ENCODE measurements at places on chromosomes 12 and 14. TPM values are rescaled to one million over a fixed set of nuclear protein-coding genes. Genes with fewer than 3 reads are reported as not detected.
A peak's percentile ranks its signal among the peaks of the same experiment; 100 is the strongest.

GRCh38 chr12:106973545-106973944 lies 13.4 kb downstream of the MTERF2 start:
- no peak overlapping the region for H3K4me3 ChIP-seq
- no peaks in the 10 kb centered on the region for H3K4me1 ChIP-seq
- H3K27ac ChIP-seq = no peak overlapping the region
- no peaks in the 10 kb centered on the region for H3K27me3 ChIP-seq
- H3K36me3 ChIP-seq = no peaks in the 10 kb centered on the region
- DNase-seq = no peak

NXPH4 gene
- total RNA-seq = 10.5 TPM

- DNase-seq = no peak
- no peak overlapping the region for H3K27ac ChIP-seq
- no peaks in the 10 kb centered on the region for H3K36me3 ChIP-seq
- no peaks in the 10 kb centered on the region for H3K27me3 ChIP-seq
Measured at GRCh38 chr14:90661866-90662265, 154.4 kb downstream of the TTC7B start.

GRCh38 chr12:6312529-6313325 lies 2.2 kb downstream of the PLEKHG6 start:
- H3K36me3 ChIP-seq = no peaks in the 10 kb centered on the region
- H3K4me1 ChIP-seq = peaks cover 11% of the 10 kb centered on the region
- no peak overlapping the region for H3K4me3 ChIP-seq
- H3K27ac ChIP-seq = no peak overlapping the region
- peak; percentile 80 for DNase-seq

- H3K4me1 ChIP-seq = peaks cover 16% of the 10 kb centered on the region
- H3K36me3 ChIP-seq = no peaks in the 10 kb centered on the region
- H3K27ac ChIP-seq = no peak overlapping the region
- H3K27me3 ChIP-seq = peaks cover 5% of the 10 kb centered on the region
Measured at GRCh38 chr12:123035841-123036240, 55.4 kb downstream of the ARL6IP4 start.

- no peaks in the 10 kb centered on the region for H3K27me3 ChIP-seq
- no peaks in the 10 kb centered on the region for H3K4me1 ChIP-seq
- H3K4me3 ChIP-seq = no peak overlapping the region
- DNase-seq = no peak
Measured at GRCh38 chr12:28367993-28368392, 177.7 kb downstream of the CCDC91 start.

DNA sequence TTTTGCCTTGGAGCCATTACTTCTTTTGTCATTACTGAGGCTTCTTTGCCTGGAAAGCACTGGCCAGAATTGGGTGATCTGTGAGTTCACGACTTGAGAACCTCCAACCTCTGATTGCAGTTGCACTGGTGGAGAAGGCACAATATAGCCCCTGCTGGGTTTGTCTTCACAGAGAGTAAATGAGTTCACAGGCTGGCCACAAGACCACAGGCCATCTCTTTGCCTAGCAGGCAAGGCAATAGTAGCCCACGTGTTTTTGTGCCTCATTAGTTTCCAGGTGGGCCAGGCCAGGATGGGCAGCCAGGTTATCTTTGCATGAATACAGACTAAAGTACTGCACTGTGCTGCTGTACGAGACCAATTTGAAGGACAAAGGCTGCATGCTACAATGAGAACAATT lies 468.8 kb downstream of the NRXN3 start:
- peaks cover 5% of the 10 kb centered on the region for H3K36me3 ChIP-seq
- H3K27me3 ChIP-seq = no peaks in the 10 kb centered on the region
- H3K4me3 ChIP-seq = no peak overlapping the region
- no peak overlapping the region for H3K27ac ChIP-seq
- no peaks in the 10 kb centered on the region for H3K4me1 ChIP-seq

DNA sequence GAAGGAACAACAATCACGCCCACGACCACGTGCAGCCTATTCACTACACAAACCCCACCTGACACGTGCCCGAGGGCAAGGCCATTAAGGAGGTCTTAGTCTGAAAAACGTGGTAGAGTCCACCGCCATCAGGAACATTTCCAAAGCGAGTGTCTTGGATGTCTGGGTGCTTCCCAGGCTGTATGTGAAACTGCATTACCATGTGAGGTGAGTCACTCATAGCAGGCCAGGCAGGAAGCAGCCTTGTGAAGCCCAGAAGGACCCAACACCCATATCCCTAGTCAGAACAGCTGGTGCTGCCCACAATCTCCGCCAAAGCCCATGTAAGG lies 3.3 kb upstream of the KRT79 start:
- no peaks in the 10 kb centered on the region for H3K36me3 ChIP-seq
- no peak overlapping the region for H3K27ac ChIP-seq
- H3K4me1 ChIP-seq = no peaks in the 10 kb centered on the region

GRCh38 chr12:26198742-26199141 lies 3.4 kb downstream of the SSPN start:
- H3K4me3 ChIP-seq = no peak overlapping the region
- H3K27ac ChIP-seq = no peak overlapping the region
- H3K36me3 ChIP-seq = no peaks in the 10 kb centered on the region
- peaks cover 15% of the 10 kb centered on the region for H3K4me1 ChIP-seq

DNA sequence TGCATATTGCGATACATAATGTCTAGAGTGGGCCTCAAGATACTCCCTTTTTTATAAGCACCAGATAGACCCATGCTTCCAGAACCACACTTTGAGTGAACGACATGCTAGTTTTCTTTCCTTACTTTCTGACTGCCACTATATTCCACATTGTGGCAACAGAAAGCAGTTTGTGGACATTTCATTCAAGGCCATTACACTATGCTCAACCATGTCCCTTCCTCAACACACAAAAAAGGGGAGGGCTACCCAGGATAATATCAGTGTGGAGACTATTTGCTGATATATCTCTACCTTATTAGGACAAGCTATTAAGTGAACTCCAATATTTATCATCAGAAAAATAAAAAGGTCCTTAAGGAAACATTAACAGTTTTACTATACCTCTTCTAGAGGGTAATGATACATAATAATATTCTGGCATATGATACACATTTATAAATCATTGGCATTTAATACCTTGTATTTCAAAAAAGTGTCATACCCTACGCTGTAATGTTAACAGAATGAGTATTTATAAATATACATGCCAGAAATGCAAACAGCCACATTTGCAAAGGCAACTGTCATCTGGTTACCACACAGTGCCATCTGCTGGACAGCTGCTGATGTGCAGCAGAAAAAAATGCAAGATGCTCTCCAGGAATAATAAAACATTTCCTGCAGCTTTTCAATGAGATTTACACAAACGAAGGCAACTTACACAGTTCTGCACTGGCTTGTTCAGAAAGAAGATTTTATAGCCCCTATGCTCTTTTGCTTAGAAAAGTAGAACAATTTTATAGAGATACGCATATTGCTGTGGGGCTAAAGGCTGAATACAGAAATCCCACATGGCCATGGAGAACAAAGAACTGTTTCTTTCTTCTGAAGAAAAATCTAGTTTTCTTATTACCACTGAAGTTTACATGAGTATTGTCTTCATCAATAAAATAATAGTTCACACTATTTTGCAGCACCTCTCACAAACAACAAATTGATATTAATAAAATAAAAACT lies 182.2 kb upstream of the GRIP1 start:
- peaks cover 13% of the 10 kb centered on the region for H3K4me1 ChIP-seq
- peak overlapping the region; percentile 56 for H3K27ac ChIP-seq
- DNase-seq = peak; percentile 81
- no peak overlapping the region for H3K4me3 ChIP-seq
- no peaks in the 10 kb centered on the region for H3K36me3 ChIP-seq

AHNAK2 gene
- 44.8 TPM for total RNA-seq

- DNase-seq = no peak
- peaks cover 8% of the 10 kb centered on the region for H3K27me3 ChIP-seq
- no peaks in the 10 kb centered on the region for H3K36me3 ChIP-seq
- H3K4me1 ChIP-seq = peaks cover 6% of the 10 kb centered on the region
Measured at GRCh38 chr12:122235741-122236140, 9.9 kb upstream of the DIABLO start.

RNASE3 gene
- total RNA-seq = not detected

- H3K4me3 ChIP-seq = no peak overlapping the region
- H3K36me3 ChIP-seq = no peaks in the 10 kb centered on the region
- DNase-seq = no peak
- no peaks in the 10 kb centered on the region for H3K27me3 ChIP-seq
- no peak overlapping the region for H3K27ac ChIP-seq
Measured at GRCh38 chr14:28613532-28613931, 153.1 kb upstream of the FOXG1 start.

ADSS1 gene
- 45.1 TPM for total RNA-seq

- no peaks in the 10 kb centered on the region for H3K4me1 ChIP-seq
- no peaks in the 10 kb centered on the region for H3K36me3 ChIP-seq
- no peak overlapping the region for H3K27ac ChIP-seq
- H3K4me3 ChIP-seq = no peak overlapping the region
Measured at GRCh38 chr12:89411846-89412245, 59.5 kb upstream of the DUSP6 start.

GRCh38 chr14:104094709-104095425 lies 9.4 kb downstream of the ASPG start:
- no peak overlapping the region for H3K27ac ChIP-seq
- H3K27me3 ChIP-seq = peaks cover 4% of the 10 kb centered on the region
- no peaks in the 10 kb centered on the region for H3K4me1 ChIP-seq
- peak; percentile 93 for DNase-seq
- H3K4me3 ChIP-seq = no peak overlapping the region
- no peaks in the 10 kb centered on the region for H3K36me3 ChIP-seq

SHMT2 gene
- 165 TPM for total RNA-seq

NKX2-1 gene
- total RNA-seq = not detected

DNA sequence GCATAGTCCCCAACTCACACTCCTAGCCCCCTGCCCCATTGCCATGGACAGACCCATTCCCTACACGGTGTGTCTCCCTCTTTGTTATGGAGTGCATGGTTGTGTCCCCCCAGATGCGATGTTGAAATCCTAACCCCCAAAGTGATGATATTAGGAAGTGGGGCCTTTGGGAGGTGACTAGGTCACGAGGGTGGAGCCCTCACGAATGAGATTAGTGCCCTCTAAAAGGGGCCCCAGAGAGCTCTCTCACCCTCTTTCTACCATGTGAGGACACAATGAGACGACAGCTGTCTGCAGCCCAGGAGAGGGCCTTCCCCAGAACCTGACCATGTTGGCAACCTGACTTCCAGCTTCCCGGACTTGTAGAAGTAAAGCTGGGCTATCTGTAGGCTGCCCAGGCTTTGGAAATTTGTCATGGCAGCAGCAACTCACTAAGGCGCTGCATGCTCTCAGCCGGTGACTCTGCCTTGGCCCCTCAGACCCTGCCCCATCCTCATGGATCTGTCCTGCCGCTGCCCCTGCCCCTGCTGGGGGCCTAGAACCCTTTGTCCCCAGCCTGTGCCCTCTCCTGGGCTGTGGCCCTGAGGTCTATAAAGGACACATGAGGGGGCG lies 318.1 kb upstream of the RTL1 start:
- no peak overlapping the region for H3K4me3 ChIP-seq
- peaks cover 7% of the 10 kb centered on the region for H3K27me3 ChIP-seq
- H3K36me3 ChIP-seq = no peaks in the 10 kb centered on the region
- DNase-seq = no peak
- H3K27ac ChIP-seq = no peak overlapping the region

DNA sequence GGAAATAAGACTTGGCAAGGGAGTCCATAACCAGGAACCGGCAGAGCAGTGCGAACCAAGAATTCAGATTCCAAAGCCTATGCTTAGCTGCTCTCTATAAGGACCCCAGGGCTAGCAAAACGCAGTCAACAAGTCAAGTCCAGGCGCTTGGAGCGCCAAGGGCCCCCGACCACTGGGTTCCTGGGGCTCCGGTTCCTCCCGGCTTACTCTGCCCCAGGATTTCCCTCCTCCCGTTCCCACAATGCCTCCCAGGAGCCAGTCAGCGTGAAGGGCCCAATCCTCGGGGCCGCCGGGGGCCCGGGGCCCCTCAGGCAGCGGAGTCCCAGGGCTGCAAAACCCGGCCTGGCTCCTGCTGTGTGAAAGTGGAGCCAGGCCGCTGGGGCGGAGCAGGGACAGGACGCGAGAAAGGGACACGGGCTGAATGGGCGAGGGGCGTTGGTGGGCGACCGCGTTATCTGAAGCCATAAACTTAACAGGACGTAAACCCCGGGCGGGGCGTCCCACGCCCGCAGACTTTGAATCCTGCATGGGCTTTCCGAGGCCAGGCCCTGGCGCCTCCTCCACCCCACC lies 1.5 kb downstream of the KRT8 start:
- H3K27ac ChIP-seq = no peak overlapping the region
- peaks cover 9% of the 10 kb centered on the region for H3K27me3 ChIP-seq
- peaks cover 4% of the 10 kb centered on the region for H3K4me1 ChIP-seq
- peaks cover 4% of the 10 kb centered on the region for H3K36me3 ChIP-seq

GRCh38 chr12:56103066-56103711 lies 1.2 kb upstream of the PA2G4 start:
- H3K27me3 ChIP-seq = no peaks in the 10 kb centered on the region
- peaks cover 13% of the 10 kb centered on the region for H3K4me1 ChIP-seq
- no peak for DNase-seq
- H3K27ac ChIP-seq = peak overlapping the region; percentile 95
- no peaks in the 10 kb centered on the region for H3K36me3 ChIP-seq
- H3K4me3 ChIP-seq = peak overlapping the region; percentile 100

- no peak for DNase-seq
- peak overlapping the region; percentile 56 for H3K27ac ChIP-seq
- H3K4me1 ChIP-seq = peaks cover 40% of the 10 kb centered on the region
- no peak overlapping the region for H3K4me3 ChIP-seq
- H3K36me3 ChIP-seq = no peaks in the 10 kb centered on the region
Measured at GRCh38 chr12:75135026-75135425, 74.6 kb downstream of the KCNC2 start.

CCDC197 gene
- total RNA-seq = not detected

- H3K4me1 ChIP-seq = peaks cover 36% of the 10 kb centered on the region
- H3K27ac ChIP-seq = peak overlapping the region; percentile 95
- DNase-seq = peak; percentile 46
- H3K36me3 ChIP-seq = no peaks in the 10 kb centered on the region
Measured at GRCh38 chr14:25485381-25485780, 435.4 kb upstream of the STXBP6 start.

SPRYD3 gene
- 13.9 TPM for total RNA-seq

GRCh38 chr14:35292770-35293561 lies 784 bp downstream of the PSMA6 start:
- H3K4me1 ChIP-seq = peaks cover 12% of the 10 kb centered on the region
- no peaks in the 10 kb centered on the region for H3K36me3 ChIP-seq
- no peak for DNase-seq
- peak overlapping the region; percentile 97 for H3K27ac ChIP-seq
- peaks cover 2% of the 10 kb centered on the region for H3K27me3 ChIP-seq

GCH1 gene
- 2.4 TPM for total RNA-seq

DNA sequence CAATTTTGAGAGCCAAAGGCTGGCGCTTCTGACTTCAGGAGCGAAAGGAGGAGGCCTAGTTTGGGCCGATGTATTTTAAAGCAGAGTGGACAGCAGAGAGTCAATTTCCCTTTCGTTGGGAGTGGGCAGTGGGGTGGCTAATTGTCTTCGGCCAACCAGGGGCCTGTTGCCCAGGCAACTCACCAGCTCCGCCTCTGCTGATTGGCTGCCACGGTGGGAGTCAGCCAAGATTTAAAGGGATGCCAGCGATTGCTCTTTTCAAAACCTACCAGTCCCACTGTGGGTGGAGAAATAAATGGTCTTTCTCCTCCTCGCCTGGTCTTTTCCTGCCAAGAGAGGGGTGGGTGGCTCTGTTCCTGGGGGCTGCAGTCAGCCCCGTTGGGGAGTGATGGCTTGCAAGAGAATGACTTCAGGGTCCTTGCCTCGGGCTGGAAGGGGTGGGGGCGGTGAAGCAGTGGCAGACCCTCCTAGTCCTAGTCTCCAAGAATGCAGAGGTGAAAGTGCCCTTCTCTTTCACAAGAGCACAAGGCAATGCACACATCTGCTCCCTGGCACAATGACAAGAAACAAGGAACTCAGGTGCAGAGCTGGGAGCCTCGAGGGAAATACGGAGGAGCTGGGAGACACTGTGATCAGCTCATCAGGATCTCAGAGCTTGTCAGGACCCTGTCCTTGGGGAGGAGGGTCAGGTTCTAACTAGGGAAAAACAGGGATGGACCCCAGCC lies 37.7 kb downstream of the RASAL1 start:
- H3K27me3 ChIP-seq = peaks cover 6% of the 10 kb centered on the region
- no peak overlapping the region for H3K27ac ChIP-seq
- peaks cover 8% of the 10 kb centered on the region for H3K4me1 ChIP-seq
- no peak overlapping the region for H3K4me3 ChIP-seq
- no peak for DNase-seq
